ENCODE measurements at places on chromosomes 16 and 17.

DNA sequence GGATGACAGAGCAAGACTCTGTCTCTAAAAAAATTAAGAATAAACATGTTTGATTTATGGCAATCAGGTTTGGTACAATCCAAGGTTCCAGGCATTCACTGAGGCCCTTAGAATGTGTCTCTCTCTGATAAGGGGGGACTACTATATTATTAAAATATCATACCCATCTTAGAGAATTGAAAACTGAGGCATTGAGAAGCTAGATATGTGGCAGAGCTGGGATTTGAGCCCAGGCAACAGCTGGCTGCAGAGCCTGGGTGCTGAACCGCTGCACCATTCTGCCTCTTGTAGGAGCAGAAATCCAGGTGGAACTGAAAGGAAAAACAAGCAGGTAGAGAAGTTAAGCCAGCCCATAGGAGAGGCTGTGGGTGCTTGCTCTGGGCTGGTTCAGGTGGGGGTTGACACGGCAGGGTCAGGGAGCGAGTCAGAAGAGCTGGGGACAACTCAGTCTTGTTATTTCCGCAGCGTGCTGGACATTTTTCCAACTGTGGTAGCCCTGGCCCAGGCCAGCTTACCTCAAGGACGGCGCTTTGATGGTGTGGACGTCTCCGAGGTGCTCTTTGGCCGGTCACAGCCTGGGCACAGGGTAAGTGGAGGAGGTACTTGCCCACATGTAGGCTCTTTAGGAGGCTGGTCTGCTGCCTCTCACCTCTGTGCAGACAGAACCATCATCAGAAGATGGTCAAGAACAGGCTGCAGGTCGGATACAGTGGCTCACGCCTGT lies 62.5 kb downstream of the WIPI1 start:
- DNase-seq = no peak

- DNase-seq = no peak
Measured at GRCh38 chr16:84726669-84727467, 27.1 kb downstream of the USP10 start.

- no peak for DNase-seq
Measured at GRCh38 chr16:1914084-1914608, 4.1 kb downstream of the HS3ST6 start.

DNA sequence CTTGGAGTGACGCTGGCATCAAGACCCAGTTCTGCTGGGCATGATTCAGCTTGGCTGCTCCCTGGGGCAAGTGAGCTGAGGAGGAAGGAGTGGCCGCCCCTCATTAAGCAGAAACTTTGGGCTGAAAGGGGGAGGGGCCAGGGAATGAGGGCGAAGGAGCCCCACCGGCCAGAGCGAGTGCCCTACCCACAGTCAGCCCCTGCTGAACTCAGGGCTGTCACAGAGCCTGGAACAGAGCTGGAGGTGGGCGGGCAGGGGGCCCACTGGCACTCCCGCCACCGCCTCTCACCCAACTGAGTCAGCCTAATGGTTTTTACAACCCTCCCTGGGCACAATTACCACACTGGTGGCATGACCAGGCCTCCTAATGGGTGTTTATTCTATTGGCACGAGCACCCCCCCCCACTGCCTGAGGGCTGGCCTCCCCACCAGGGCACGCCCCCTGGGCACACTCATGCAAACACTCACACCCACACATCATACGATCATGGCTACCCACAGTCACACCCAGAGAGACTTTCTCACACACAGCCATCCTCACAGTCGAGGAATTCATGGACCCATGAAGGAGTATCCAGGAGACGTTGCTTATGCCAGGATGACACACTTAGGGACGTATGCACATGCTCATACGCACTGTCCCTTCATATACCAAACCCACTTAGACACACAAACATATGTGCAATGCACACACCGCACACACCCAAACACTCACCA lies 19.2 kb downstream of the UNC119 start:
- DNase-seq = no peak

DNA sequence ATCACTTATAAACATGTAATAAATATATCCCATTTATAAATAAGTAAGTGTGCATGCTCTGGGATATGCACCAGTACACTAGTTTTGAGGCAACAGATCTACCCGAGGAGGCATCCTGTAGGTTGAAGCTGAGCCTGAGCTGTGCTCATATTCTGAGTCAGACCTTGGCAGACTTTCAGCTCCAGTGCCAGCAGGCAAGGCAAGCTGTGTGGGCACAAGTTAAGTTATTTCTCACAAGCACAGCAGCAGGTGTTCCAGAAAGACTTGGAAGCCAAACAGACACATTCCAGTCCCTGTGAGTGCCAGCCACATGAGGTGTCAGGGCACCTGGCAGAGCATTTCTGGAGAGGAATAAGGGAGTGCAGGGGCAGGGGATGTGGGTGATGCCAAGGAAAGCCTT lies 1.3 kb upstream of the CLEC19A start:
- no peak for DNase-seq

- no peak for DNase-seq
Measured at GRCh38 chr16:55901566-55902217, 26.5 kb upstream of the CES5A start.

- no peak for DNase-seq
Measured at GRCh38 chr16:1475552-1476114, 805 bp upstream of the CLCN7 start.

DNA sequence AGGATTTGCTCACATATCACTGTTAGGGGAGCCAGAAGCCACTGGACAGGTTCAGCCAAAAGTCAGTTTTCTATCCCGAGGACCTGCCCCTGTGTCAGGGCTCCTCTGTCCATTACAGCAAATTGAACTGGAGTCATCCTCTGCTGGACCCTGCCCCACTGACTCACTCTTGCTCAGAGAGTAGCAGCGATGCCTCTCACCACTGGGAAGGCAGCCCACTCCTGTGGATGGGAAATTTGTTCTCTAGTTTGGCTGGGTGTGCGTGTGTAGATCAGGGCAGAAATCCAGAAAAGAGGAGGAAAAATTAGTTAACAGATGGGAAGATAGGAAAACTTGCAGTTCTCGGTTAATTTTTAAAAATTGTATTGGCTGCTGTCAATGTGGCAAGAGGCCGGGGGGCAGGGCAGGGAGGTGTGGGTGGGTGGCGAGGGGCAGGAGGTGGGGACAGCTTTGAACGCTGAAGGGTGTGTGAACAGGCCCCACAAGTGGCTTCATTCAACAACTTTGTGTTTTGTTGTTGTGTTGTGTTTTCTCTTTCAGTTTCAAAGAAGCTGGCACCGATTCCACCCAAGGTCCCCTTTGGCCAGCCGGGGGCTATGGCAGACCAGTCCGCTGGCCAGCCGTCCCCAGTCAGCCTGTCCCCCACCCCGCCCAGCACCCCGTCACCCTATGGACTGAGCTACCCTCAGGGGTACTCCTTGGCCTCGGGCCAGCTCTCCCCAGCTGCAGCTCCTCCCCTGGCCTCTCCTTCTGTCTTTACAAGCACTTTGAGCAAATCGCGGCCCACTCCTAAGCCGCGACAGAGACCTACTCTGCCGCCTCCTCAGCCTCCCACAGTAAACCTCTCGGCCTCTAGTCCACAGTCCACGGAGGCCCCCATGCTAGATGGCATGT lies 33.6 kb downstream of the ELAC2 start:
- DNase-seq = no peak

- no peak for DNase-seq
Measured at GRCh38 chr16:30728899-30729672, 19.1 kb upstream of the PHKG2 start.

DNA sequence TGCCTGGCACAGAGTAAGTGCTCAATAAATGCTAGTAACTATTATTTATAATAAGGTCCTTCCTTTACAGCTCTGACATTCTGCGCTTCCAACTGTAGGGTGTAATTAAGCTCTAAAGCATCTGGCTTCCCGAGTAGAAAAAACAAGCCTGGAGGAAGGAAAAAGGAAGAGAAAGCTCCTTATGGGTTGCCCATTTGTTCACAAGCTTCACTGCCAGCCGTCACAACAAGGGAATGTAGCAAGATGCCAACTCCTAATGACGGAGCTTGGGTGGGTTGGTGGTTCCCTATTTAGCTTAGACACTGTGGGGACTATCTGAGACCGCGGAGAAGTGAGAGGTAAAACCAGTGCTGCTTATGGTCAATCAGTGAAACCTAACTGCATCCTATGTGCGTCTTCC lies 7.3 kb upstream of the RPRML start:
- no peak for DNase-seq

GRCh38 chr17:59757043-59757442 lies 49.6 kb downstream of the VMP1 start:
- DNase-seq = no peak

DNA sequence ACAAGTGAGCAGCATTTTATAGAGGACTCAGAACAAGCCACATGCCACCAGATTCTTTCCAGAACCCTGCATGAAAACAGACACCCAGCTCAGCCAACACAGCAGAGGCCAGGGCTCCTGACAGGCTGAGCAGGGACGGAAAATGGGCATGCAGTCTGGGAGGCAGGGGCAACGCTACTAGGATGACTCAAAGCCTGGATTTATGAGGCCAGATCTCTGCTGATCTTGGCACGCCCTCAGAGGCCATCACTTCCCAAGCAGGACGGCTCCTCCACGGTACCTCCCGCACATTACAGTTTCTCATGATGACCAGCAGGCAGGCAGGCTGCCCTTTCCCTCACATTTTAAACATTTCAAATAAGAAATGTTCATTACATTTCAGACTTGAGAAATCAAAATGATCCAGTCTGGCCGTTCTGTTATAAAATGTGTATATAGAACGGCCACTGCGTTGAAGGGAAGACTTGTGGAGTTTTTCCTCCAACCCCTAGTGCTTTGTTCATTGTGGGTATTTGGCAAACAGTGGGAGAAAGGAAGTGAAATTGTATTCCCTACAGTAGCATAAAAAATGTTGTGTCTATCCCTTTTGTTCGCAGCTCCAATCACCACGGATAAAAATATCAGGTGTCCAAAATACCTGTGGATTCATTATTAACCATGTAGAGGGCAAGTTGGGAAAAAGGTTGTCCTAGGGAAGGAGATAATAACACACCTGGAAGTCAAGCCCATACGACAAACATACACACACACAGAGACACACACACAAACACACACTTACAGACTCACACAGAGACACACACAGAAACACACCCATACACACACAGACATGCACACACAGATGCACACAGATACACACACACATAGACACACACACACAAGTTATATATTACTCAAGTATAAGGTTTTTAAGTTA lies 64.8 kb upstream of the ADAMTS18 start:
- no peak for DNase-seq

- no peak for DNase-seq
Measured at GRCh38 chr17:16814439-16814838, 124.4 kb downstream of the CCDC144A start.

- no peak for DNase-seq
Measured at GRCh38 chr17:80358131-80358530, 56.8 kb upstream of the ENDOV start.

All from NCI-H187 treated with DMSO at 0.1 percent for 48 hours (cell line).